ENCODE measurements at places on chromosomes 2 and 18.

GRCh38 chr18:76429262-76430126 lies 65.5 kb downstream of the ZNF516 start:
- no peak for DNase-seq

DNA sequence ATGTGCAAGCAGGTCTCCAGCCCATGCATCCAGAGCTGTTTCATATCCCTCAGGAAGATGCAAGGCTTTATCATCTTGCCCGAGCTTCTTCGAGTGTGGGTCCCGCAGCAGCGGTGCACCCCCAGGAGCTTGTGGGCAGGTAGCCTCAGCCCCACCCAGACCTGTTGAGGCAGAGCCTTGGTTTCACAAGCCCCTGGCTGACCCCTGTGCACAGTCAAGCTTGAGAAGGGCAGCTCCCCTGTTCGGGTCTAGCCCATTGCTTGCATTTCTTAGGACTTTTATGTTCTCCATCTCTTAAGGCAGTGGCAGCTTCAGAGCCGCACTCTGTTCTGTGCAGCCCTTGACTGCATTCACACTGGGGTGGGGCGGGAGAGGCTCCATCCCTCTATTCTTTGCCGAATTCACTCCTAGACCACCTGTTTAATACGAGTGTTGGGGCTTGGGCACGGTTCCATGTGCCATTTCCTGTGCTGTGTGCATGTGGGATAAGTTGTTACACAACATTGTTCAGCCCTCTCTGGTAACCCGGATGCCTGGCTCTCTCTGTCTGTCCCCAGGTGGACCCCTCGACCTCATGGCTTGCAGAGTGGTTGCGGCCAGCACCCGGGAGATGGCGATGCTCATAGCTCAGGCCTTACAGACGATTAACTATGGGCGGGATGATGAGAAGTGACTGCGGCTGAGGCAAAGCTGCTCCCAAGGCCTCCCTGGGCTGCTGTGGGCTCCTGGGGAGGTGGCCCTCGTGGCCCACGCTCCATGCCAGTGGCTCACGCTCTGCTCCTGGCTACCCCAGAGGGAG lies 48.7 kb downstream of the IMPA2 start:
- no peak for DNase-seq

- DNase-seq: no peak
Measured at GRCh38 chr2:238728330-238729260, 119.3 kb upstream of the TWIST2 start.

- no peak for DNase-seq
Measured at GRCh38 chr2:97910403-97911205, 85.1 kb downstream of the TMEM131 start.

GRCh38 chr2:149094217-149095015 lies 55.9 kb downstream of the LYPD6B start:
- no peak for DNase-seq

DNA sequence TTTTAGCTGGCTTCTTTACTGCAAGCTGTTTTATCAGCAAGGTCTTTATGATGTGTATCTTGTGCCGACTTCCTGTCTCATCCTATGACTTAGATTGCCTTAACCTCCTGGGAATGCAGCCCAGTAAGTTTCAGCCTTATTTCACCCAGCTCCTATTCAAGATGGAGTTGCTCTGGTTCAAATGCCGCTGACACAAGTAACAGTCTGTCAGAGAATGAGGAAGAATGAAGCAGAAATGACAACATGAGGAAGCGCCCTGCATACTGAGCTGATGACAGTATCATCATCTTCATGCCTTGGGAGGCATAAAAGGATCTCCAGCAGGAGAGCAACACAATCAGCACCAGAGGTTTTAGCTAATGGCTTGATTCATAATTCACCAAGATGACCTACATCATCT lies 309.4 kb downstream of the NBAS start:
- DNase-seq: no peak

- no peak for DNase-seq
Measured at GRCh38 chr2:126671488-126671887, 15.5 kb downstream of the GYPC start.

DNA sequence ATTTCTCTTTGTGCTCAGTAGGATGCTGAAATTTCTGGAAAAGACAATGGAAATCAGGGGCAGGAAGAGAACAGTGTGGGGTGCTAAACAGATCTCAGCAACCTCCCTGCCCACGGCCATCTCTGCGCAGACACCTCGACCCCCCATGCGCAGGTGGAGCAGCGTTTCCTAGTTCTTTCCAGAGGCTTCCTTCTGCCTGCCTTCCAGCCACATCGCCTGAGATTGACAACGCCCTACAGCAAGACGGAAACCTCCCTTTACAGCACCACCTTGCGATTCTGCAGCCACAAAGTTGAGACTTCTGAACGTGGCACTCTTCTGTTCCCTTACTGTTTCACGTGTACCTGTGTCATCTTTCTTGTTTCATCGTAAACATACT lies 31.4 kb upstream of the CASP8 start:
- no peak for DNase-seq

GRCh38 chr2:19987936-19988335 lies 2.0 kb downstream of the WDR35 start:
- no peak for DNase-seq
